ENCODE measurements at places on chromosomes 4 and X.

DNA sequence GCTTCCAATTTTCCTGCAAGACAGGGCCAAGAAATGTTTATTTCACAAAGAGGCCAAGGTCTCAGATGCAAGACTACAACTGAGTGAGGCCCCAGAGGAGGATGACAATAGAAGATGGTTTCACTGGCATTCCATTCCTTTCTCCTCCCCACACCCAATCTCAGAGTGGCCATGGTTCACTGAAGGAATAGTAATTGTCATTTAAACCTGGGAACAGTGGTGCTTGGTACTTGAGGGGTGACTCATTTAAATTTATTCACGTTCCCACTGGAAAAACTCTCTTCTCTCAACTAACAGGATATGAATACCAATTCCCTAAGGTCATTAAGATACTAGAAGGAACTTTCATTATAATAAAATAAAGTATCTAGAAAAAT, 35.3 kb upstream of the CXCL8 start:
- peak; percentile 74 for DNase-seq

DNA sequence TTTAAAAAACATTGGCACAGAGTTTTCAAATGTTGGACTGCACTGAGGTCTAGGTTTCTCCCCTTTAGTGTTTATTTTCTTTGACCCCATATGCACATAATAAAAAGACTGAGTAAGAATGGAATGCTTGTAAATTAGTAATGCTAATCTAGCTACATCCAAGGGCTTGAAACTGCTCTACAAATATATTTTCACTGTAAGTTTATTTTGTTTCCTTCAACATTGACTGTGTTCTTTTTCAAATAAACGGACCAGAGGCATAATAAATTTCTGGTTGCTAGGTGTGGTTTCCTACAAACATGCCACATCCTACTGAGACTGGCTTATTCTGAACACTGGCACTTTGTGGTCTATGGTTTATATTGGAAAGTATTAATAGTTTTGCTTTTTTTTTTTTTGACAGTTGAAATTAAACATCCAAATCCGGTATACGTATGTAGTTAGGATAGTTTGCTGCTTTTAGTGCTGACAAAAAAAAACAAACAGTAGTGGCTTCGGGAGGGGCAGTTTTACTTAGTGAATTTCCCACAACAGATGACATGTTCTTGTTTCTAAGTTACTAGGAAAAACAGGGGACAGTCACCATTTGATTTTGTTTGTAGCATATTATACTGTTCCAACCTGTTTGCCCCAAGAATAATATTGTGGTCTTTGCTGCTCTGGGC, 13.2 kb downstream of the CA5B start:
- no peak for DNase-seq

DNA sequence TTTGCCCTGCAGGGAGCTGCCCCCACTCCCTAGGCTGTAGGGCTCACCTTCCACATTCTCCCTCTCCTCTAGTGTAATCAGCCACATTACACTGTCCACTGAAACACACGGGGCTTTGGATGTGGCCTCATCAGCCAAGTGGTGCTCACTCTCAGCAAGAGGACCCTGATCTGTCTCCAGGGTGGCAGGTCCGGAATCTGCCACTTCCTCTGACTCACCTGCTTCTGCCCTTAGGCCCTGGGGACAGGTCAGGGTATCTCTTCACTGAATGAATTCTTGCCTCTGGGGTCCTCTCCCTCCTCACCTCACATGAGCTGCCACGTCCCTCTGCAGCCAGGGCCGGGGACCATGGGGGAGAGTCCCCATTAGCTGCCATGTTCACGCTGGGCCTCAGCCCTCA, 15.9 kb downstream of the ZNF41 start:
- DNase-seq = no peak

DNA sequence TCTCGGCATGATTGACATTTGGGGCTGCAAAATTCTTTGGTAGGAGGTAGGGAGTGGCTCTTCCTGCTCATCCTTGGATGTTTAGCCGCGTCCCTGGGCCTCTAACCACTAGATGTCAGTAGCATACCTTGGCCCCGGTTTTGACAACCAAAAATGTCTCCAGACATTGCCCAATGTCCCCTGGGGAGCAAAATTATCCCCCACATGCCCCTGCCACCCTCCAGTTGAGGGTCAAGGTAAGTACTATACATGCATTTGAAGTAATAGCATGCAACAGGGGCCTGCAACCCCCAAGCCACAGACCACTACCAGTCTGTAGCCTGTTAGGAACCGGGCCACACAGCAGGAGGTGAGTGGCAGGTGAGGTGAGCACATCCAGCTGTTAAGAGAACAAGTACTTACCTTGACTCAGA, 17.6 kb upstream of the KIAA1210 start:
- no peak for DNase-seq

DNA sequence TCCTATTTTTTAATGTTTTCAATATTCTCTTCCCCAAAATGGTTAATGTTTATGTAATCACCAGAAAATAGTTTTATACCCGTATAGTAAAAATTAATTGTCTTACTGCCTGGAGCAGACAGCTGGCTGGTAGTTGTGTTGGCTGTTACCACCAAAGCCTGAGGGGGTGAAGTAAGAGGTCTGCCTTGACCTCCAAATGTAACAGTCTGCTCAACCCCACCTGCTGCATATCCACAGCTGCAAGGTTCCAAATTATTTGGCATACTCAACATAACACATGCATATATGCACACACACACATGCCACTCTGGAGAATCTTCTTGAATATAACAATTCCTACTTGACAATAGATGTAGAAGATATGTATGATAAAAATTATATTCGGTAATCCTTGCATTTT, 624.3 kb downstream of the ADGRL3 start:
- DNase-seq = peak; percentile 1

- DNase-seq = no peak
Observed at GRCh38 chr4:141458501-141458900, 177.9 kb upstream of the IL15 start.

DNA sequence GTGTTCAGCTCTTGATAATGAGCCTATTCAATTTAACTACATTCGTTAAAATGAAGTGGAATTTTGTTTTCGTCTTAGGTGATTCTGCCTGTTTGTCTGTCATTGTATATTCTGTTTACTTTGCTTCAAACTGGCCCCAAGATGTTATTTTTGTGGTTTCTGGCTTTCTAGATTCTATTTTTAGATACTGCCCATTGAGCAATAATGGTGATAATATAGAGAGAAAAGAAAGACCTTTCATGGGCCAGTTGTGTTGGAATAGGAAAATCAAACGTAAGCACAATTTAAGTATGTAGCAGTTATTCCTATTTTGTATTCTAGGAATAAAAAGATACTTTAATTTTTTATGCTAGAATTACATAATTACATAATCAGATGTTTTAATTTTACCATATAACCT, 4.0 kb downstream of the CDKN2AIP start:
- no peak for DNase-seq

GRCh38 chr4:101621120-101621519, 169.4 kb upstream of the BANK1 start:
- DNase-seq = peak; percentile 12

DNA sequence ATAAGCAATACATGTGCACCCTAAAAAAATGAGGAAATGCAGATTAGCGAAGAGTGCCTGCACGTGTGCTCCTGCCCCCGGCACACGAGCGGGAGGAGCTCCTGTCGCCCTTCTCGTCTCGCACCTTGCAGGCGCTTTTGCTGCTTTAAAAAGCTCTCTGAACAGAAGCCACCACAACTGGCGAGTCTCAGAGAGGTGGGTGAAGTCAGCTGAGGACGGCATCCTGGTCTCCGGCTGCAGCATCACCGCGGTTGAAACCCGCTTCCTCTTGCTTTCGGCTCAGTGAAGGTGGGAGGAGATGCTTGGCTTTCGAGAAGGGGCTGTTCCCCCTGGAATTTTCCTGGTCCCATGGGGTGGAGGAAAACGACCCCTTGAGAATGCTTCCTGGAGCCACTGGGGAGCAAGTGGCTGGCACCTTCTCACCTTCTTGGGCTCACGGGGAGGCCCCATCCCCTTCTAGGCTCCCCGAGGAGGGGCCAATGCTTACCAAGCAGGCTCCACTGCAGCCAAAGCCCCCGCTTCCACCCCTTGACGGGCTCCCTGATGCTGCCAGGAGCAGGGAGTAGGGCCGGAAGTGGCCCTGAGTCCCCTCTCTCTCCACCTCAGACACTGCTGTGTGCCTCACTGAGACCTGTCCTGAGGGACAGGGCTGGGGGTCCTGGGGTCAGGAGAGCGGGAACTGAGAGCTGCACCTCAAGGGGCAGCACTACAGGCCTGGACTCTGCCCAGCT, 29.2 kb upstream of the MXD4 start:
- no peak for DNase-seq

- no peak for DNase-seq
Observed at GRCh38 chr4:129145222-129145730, 49.3 kb downstream of the C4orf33 start.

DNA sequence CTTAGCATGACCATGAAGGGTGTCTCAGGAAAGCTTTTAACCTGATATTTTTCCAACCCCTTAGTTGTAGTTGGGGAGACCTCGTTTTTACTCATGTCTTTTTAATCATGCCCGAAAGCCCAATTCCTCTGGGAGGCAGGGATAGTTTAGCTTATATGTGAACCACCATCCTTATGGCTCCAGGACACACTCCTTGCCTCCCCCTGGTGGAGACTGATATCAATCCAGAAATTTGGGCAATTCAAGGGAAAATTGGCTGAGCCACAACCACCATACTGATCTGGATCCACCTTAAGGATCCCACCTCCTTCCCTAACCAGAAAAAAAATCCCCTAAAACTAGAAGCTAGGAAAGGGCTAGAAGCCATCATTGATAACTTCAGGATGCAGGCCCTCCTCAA, 13.4 kb upstream of the COL25A1 start:
- DNase-seq = no peak

GRCh38 chr4:52982255-52982945, 120.3 kb downstream of the RASL11B start:
- DNase-seq = no peak

GRCh38 chr4:17489721-17490120, 22.2 kb downstream of the QDPR start:
- no peak for DNase-seq

GRCh38 chr4:65658117-65658516, 12.2 kb downstream of the EPHA5 start:
- DNase-seq = no peak

GRCh38 chr4:137543198-137543597, 10.9 kb upstream of the PCDH18 start:
- no peak for DNase-seq

GRCh38 chrX:102958794-102959193, 21.7 kb downstream of the RAB40AL start:
- no peak for DNase-seq

DNA sequence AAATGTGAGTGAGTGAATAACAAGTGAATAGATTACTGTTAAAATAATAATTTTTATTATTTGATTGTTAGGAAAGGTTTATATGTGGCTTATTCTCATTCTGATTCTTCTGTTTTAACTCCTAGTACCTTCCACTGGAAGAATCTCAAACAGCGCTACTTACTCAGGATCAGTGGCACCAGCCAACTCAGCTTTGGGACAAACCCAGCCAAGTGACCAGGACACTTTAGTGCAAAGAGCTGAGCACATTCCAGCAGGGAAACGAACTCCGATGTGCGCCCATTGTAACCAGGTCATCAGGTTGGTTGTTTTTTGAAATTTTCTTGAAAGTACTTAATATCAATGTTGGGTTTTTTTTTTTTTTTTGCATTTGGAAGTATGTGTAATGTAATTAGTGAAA, 117.6 kb upstream of the BMPR1B start:
- no peak for DNase-seq

GRCh38 chr4:122456231-122457116, at the start of gene IL2:
TSS of gene IL2 (minus strand) at chr4:122456725. CDS start at chr4:122456440, 285 bp downstream.
- no peak for DNase-seq

GRCh38 chrX:53223955-53224859, 800 bp downstream of the KDM5C start:
- DNase-seq = peak; percentile 7

- DNase-seq = no peak
Observed at GRCh38 chr4:95153182-95153581, 395.4 kb downstream of the BMPR1B start.

GRCh38 chrX:7316887-7317286, 168.9 kb upstream of the PUDP start:
- DNase-seq = peak; percentile 26

- DNase-seq = no peak
Observed at GRCh38 chrX:66602381-66602938, 36.4 kb downstream of the EDA2R start.

DNA sequence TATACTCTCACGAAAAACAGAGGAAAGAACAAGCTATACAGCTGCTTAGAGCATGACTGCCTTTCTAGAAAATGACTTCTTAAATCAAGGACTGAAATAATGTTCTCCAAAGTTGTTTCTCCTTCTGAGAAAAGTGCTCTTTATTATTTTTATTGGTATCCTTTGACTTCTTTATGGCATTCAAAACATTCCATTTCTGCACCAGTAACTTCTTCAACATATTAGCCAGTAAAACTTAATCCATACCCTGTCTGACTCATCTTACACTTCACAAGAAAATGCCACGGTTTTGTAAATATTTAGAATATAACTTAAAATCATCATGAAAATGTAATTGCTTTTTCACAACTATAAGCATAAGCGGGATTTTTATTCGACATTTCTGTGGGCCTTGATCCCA, 180.4 kb downstream of the NR3C2 start:
- no peak for DNase-seq

DNA sequence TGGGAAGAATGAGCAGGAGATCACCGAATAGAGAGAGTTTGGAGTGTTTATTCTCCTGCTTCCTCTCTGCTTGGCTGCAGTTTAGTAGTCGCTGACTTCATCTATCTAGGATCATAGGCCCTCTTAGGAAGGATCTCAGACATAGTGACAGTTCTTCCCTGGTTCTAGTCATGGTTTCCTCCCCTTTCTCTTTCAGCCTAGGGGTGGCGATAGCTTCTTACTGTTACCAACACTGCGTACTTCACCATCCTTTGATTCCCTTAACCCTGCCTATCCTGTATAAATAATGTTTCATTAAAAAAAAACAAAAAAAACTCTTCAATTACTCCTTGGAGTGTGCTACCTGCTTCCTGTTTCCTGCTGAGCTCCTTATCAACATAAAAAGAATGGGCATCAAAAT, 103.8 kb downstream of the DDX53 start:
- no peak for DNase-seq

DNA sequence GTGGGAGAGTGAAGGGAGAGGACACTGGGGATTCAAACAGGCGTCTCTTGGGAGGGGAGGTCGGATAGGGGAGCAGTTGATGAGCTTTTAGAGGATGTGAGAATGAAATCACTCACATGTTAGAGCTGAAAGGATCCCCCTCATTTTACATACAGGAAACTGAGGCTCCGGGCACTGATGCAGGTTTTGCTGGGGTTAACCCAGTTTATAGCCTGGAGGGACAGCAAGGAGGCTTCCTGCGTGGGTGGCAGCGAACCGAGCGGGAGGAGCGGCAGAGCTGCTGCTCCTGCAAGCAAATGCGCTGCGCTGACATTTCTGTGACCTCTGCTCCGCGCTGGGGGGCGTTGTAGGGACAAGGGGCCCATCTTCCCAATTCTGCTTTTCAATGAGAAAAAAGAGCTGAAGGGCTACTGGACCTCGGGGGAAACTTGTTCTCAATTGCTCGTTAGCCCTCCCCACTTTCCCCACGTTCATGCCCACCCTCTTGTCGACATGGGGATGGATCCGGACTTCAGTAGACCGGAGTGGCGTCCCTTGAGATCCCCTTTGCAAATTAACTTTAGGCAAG, 1.2 kb upstream of the NEUROG2 start:
- no peak for DNase-seq

GRCh38 chrX:133045986-133046385, 50.9 kb downstream of the USP26 start:
- DNase-seq = no peak

- DNase-seq = peak; percentile 31
Observed at GRCh38 chrX:14777525-14777924, 95.3 kb downstream of the FANCB start.

GRCh38 chrX:133685822-133686221, 270.5 kb upstream of the GPC4 start:
- DNase-seq = no peak

- no peak for DNase-seq
Observed at GRCh38 chrX:10965174-10965798, 145.8 kb upstream of the HCCS start.

Measured in skeletal muscle cell (primary cell).